ENCODE measurements at places on chromosomes 4 and X.
A peak's percentile ranks its signal among the peaks of the same experiment; 100 is the strongest.

DNA sequence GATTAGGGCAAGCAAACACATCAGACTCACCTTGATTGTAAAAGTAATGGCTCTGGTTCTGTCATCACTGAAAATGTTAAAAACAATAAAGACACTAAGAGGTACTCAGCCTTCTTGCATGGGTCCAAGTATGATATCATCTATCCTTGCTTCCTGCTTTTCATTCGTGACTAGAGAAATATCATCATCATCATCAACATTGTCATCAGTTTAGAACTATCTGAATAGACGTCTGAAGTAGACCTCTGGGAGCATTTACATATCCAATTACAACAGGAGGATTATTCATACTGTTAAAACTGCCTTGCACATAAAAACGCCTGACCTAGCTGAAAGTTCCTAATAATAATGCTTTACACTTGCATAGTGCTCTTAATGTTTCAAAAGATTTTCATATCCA, 9.8 kb upstream of the FRAS1 start:
- no peak for DNase-seq

DNA sequence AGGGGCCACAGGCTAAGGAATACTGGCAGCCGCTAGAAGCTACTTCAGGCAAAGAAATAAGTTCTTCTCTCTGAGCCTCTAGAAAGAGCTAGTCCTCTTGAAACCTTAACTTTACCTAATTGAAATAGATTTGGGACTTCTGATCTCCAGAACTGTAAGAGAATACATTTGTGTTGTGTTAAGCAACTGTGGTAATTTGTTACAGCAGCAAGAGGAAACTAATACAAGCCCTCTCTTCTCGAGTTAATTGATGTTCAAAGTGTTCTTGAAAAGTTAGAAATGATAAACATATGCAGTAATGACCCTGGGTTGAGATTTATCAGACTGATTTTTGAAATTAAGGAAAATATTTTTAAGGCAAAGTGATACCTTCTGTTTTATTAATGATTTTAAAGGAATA, 172.8 kb downstream of the ANTXR2 start:
- DNase-seq, result no peak

DNA sequence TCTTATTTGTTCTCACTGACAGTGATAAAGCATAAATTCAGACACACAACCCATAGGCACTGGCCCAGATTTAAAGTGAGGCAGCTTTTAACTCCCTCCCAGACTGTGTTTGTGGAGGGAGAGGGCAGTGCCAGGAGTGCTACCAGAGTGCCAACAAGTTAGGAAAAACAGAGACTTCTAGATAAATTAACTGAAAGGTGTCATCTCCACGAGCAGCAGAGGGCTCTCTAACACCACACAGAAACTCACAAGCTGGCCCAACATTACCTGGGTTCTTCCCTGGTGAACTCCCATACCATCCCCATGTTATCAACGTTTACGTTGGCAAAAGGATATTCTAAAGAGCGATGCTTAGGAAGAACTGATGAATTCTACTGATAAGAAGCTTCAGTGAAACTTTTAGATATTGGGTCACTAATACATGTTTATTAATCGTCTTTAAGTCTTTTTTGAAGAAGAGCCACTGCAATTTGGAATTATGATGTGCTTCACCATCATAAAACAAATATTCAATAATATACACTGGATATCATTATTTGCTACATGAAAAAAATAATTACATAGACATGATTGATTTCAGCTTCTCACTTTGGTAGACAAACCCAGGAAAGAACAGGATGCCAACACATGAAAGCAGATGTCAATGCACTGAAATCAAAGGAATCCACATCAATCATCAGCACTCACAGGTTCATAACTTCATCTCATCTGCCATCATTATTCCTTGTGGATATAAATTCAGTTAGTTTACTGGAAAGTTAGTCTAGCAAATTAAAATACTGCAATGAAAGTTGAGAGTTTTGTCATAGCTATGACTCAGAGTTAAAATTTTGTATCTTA, 121.2 kb upstream of the NAP1L5 start:
- DNase-seq, result peak; percentile 33

DNA sequence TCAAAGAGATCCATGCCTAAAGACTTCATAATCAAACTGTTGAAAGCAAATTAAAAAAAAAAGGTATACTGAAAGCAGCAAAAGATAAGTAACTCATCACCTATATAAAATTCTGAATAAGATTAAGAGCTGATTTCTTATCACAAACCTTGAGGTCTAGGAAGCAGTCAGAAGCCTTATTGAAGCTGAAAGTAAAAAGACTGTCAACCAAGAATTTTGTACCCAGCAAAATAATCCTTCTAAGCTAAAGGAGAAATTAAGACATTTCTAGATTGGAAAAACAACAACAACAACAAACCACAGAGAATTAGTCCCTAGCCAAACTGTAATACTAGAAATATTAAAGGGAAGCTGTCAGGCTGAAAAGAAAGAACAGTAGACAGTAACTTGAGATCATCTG, 622.9 kb downstream of the PCDH7 start:
- DNase-seq, result no peak

DNA sequence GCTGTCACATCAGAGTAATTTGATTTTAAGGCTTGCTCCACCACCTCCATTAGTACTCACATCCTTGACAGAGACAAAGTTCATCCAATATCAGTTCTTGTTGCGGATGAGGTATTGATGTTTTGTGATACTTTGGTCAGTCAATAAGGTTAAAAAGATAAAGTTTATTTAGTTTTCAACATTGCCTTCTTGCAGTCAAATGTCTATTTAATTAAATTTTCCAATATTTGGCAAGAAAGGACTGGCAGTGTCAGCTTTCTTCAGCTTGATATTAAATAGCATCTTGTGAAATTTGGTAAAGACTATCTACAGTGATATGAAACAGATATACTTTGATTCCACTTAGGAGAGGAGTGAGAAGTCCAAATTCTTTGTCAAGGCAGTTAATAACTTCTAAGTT, 493.4 kb downstream of the ADGRL3 start:
- no peak for DNase-seq

- DNase-seq, result no peak
Observed at GRCh38 chr4:76205476-76205875, 8.1 kb downstream of the SCARB2 start.

- DNase-seq, result no peak
Observed at GRCh38 chr4:123163501-123163900, 233.1 kb upstream of the SPRY1 start.
